Occipital lobe (tissue), 3 donors: ENCODE measurements at places on chromosomes 12 and 14.

GRCh38 chr12:89756194-89756584, 47.6 kb upstream of the ATP2B1 start:
- DNase-seq = no peak

- no peak for DNase-seq
These were observed 16.0 kb upstream of the SELPLG start for GRCh38 chr12:108649669-108650068.

DNA sequence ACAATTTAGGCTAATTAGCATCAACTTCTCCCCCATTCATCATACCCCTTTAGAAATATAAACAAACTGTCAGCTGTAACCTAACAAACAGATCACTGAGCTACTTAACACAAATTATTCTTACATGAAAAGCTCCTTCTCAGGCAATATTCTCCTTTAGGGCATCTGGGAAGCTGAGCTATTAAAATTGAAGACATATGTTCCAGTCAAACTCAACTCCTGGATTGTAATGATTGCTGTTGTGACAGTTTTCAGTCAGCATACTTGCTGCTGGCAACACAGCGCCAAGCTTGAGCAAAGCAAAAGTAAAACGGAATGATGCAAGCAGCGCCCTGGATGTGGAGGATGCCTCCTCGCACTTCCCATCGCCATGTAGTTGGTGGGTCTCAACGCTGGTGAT, 82.4 kb downstream of the SLC25A21 start:
- no peak for DNase-seq

GRCh38 chr14:68768316-68768715, 24.6 kb downstream of the ZFP36L1 start:
- DNase-seq = no peak

- no peak for DNase-seq
These were observed 7.5 kb downstream of the ATP6V1D start for GRCh38 chr14:67352055-67352454.

DNA sequence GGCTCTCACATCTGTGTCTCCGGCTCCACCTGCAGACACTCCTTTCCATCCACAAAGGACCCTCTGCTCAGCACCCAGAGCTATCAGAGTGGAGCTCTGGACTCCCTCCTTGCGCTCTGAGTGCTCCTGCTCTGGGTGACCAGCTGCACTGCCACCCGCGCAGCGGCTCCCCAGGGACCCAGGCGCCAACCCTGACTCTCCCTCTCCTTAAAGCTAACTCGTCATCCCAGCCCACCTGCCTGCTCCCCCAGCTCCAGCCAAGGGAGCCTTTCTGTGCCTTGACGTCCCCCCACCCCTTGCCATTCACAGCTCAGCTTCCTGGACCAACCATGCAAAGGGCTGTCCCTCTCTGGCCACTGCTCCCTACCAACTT, 99.0 kb downstream of the SETD3 start:
- DNase-seq = no peak

- no peak for DNase-seq
These were observed 139.5 kb downstream of the DAD1 start for GRCh38 chr14:22449600-22449905.
